ENCODE measurements at places on chromosomes 7 and 10. TPM values are rescaled to one million over a fixed set of nuclear protein-coding genes. Genes with fewer than 3 reads are reported as not detected.

The PIK3CG gene
- 1.9 TPM for total RNA-seq

The KIAA1217 gene
- total RNA-seq = 5.6 TPM

The STEAP1B gene
- total RNA-seq = 2.6 TPM

The TUBB8 gene
- total RNA-seq = not detected

The YWHAG gene
- 226 TPM for total RNA-seq

The MYH16 gene
- not detected for total RNA-seq

The HMX3 gene
- not detected for total RNA-seq

The NEUROD6 gene
- 35.3 TPM for total RNA-seq

The ASIC3 gene
- 1.6 TPM for total RNA-seq

The ATRNL1 gene
- 419 TPM for total RNA-seq

The SLC35B4 gene
- 24.3 TPM for total RNA-seq

The TMEM196 gene
- total RNA-seq = 12.9 TPM

The FAM24B gene
- total RNA-seq = 8.9 TPM

The SCRN1 gene
- total RNA-seq = 96.3 TPM

The UTF1 gene
- total RNA-seq = not detected

The MINDY4 gene
- 9.8 TPM for total RNA-seq

The AKR1C2 gene
- 12.5 TPM for total RNA-seq

The EIF5AL1 gene
- 0.09 TPM for total RNA-seq

The MYO1G gene
- total RNA-seq = 0.54 TPM

The NOC3L gene
- total RNA-seq = 22.0 TPM

The WNT8B gene
- not detected for total RNA-seq

The PRF1 gene
- total RNA-seq = not detected

The LRRN3 gene
- total RNA-seq = 108 TPM

The CPN1 gene
- total RNA-seq = not detected

The MRC1 gene
- 5.5 TPM for total RNA-seq

The AKR1C4 gene
- total RNA-seq = not detected

The SPAG6 gene
- 1.5 TPM for total RNA-seq

The XRCC2 gene
- total RNA-seq = 10.0 TPM

The CTAGE8 gene
- not detected for total RNA-seq

The NPY4R gene
- 0.27 TPM for total RNA-seq

The NRCAM gene
- 194 TPM for total RNA-seq

The SLC29A4 gene
- total RNA-seq = 22.6 TPM

The PRPS1L1 gene
- not detected for total RNA-seq

The SSMEM1 gene
- not detected for total RNA-seq

The PAOX gene
- 7.1 TPM for total RNA-seq

The LRIT1 gene
- total RNA-seq = not detected

The ZNF248 gene
- 51.9 TPM for total RNA-seq

The CCL26 gene
- total RNA-seq = not detected

The CRHR2 gene
- total RNA-seq = 0.27 TPM

The LEP gene
- total RNA-seq = 0.09 TPM

The C10orf143 gene
- 0.82 TPM for total RNA-seq

The NCF1 gene
- 0.18 TPM for total RNA-seq

The OPALIN gene
- total RNA-seq = not detected

The PRRT4 gene
- 6.5 TPM for total RNA-seq

The SERPINE1 gene
- 0.27 TPM for total RNA-seq

The ZNF365 gene
- 5.5 TPM for total RNA-seq

The GIMAP5 gene
- total RNA-seq = 3.8 TPM

The TMEM176A gene
- total RNA-seq = 1.5 TPM

The ADRB1 gene
- 1.6 TPM for total RNA-seq

The POU6F2 gene
- 1.00 TPM for total RNA-seq

The MMD2 gene
- 5.2 TPM for total RNA-seq

The CPA1 gene
- not detected for total RNA-seq

The SDK1 gene
- 33.1 TPM for total RNA-seq

The ABCB1 gene
- 10.4 TPM for total RNA-seq
